Stimulated activated CD4-positive, alpha-beta T cell treated with anti-CD3 and anti-CD28 coated beads, Interleukin-12 subunit alpha, Interleukin-12 subunit beta, amount 100 ng/mL, for 24 hours (primary cell): ENCODE measurements at places on chromosomes 12 and 14.

DNA sequence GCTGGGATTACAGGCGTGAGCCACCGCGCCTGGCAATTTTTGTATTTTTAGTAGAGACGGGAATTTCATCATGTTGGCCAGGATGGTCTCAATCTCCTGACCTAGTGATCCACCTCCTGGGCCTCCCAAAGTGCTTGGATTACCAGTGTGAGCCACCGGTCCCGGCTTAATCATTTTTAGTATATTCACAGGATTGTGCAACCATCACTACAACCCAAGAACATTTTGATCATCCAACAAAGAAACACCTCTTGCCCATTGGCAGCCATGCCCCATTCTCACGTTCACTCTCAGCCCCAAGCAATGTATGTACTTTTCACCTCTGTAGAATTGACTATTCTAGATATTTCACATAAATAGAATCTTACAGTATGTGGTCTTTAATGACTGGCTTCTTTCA lies 19.9 kb downstream of the SP1 start:
- DNase-seq: no peak

DNA sequence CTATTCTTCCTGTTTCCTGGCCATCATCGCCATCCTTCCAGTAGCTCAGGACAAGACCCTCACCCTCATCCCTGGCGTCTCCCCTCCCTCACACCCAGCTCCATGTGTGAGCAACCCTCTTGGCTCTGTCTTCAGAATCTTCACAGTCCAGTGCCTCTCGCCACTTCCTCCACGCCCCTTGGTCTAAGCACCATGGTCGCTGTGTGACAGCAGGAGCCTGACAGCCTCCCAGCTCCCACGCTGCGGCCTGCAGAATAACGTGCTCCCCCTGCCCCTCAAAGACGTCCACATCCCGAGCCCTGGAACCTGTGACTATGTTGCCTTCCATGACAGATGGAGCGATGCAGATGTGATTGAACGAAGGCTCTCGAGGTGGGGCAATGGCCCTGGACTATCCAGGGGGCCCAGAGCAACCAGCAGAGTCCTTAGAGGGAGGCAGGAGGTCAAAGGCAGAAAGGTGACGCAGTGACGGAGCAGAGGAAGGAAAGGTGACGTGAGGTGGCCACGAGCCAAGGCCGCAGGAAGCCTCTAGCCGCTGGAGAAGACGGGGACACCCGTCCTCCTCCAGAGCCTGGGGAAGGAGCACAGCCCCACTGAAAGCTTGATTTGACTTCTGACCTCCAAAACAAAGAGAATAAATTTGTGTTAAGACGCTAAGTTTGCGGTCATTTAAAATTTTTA lies 139.8 kb downstream of the CALM1 start:
- no peak for DNase-seq

GRCh38 chr14:32254952-32255679 lies 52.0 kb upstream of the RNU6-8 start:
- peak; percentile 37 for DNase-seq

DNA sequence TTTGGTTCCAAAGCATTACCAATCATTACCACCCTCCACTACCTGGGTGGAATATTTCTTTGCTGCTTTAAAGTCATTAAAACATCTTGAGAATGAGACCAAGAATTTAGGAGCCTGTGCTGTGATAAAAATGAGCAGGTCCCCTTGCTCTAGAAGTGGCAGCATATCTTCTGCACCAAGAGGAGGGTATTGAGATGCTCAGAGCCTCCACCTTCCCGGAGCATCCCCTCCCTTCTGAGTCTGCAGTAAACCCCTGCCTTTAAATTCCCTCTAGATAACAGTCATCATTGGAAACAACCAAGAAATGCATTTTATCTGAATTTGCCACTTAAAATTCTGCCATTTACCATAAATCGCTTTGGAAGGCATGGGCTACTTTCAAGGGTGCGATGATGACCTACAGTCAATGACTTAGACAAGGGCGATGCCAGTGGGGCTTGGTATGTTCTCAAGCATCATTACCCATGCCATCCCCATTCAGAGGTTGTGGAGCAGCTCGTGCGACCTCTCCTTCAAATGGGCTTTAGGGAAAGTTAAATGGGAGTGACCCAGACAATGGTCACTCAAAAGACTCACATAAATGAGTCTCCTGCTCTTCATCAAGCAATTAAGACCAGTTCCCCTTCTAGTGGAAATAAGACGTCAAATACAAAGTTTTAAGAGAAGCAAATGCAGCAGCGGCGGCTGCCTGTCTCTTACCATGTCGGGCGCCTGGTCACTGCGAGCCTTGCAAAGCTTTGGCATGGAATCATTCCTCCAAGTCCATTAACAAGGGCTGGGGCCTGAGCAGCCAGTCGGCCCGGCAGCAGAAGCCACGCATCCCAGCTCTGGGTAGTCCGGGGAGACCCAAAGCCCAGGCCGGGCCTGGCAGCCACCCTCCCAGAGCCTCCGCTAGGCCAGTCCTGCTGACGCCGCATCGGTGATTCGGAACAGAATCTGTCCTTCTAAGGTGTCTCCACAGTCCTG lies 334.5 kb downstream of the TMEM121 start:
- no peak for DNase-seq

DNA sequence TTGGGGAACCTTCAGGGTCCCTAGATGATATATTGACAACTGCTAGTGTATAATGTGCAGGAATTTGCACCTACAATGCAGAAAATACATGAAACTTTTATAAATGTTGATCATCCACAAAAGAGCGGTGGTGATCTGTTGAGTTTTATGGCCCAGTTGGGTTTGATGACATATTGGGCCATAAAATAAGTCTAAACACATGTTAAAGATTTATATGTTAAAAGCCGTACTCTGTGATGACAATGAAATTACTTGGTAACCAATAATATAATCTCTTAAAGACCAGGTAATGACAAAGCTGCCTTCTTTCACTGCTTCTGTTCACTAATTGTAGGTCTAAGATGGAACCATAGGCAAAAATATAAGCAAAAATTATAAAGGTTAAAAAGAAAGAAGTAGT lies 61.6 kb downstream of the TMTC1 start:
- DNase-seq: no peak

DNA sequence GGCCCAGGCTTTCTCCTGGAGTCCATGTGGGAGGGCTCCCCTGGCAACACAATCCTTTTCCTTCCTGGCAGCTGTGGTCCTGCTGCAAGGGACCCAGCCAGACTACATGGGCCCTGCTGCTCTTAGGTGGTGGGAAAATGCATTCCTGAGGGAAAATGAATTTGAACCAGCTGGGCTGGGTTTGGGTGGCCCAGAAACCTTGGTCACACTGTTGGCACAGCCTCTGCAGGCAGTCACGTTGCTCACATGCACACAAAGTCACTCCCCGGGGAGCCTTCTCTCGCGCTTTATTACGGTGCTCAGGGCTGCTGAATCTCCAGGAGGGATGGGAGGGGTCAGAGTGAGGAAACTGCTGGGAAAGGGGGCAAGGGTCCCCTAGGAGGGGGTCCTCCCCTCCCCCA lies 17.2 kb downstream of the PLEKHG3 start:
- DNase-seq: no peak

DNA sequence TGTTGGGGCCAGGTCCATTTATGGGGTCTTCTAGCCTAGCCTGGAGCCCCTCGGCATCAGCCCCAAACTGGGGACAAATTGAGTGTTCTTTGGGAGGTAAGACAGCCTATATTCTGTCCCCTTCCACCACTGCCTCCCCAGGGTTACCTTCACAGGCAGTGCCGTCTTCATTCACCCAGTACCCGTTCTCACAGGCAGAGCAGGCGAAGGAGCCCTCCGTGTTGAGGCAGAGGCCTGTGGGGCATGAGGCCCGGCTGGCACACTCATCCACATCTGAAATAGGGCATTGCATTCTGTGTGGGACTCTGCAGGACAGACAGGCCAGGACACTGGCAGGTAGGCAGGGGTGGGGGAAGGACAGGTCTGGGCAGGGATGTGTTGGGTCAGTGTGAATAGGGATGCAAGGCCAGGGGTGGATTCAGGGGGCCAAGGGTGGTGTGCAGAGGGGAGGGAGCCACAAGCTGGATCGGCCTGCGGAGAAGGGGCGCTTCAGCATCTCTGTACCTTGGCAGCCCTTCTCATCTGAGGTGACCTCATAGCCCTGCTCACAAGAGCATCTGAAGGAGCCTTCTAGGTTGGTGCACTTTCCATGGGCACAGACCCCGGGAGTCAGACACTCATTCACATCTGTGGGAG lies 16.1 kb downstream of the ISCA2 start:
- DNase-seq: no peak

DNA sequence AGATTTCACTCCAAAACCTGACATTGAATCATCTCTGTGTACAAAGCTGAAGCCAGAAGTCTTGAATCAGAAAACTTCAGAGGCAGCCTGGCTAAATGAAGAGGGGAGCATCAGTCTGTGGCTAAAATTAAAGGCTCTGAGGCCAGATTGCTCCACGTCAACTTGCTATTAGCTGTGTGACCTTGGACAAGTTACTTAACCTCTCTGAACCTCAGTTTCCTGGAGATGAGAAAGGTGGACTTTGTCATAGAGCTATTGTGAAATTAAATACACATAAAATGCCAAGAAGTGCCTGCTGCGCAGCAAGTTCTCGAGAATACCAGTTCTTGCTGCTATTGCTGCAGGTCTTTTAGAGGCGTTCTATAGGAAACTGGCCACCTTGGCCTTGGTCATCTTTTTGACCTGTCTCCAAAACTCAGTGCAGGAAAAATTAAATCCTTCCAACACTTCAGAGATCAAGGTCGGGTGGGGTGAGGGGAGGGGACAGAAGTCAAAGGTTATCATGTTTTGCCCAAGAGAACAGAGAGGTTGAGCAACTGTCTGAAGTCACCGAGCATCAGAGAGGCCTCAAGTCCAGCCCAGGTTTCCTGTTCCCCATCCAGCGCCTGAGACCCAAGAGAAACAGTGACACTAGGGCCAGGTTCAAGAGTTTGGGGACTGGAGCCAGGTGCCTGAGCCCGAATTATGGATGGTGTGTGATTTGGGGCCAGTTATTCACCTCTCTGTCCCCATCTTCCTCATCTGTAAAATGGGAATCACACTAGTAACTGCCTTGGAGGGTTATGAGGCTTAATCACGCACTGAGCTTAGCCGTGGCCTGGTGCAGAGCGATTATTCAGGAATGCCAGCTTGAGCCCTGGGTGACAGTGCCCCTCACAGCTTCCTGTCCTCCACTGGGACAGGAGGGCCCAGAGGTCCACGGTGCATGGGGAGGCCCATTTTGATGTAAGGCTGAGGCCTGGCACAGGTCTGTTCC lies 1.1 kb downstream of the SERPINA1 start:
- no peak for DNase-seq

GRCh38 chr14:59675394-59675793 lies 98.8 kb upstream of the CCDC175 start:
- DNase-seq: no peak

DNA sequence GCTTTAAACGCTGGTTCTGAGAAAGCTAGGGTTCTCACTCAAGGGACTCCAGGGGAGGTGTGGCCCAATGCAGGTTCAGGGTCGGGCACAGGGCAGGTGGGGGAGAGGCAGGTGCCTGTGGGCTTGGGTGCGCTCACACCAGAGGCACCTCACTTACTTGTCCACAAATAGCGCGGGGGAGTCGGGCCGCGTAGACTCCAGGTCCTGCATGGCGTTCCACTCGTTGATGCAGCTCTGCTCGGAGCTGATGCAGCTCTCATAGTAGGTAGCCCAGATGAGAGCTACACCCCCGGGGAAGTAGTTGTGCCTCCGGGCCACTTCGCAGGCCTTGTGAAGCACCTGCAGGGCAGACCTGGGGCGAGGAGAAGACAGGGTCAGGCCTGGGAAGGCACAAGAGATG lies 49.9 kb downstream of the SSH1 start:
- DNase-seq: no peak

DNA sequence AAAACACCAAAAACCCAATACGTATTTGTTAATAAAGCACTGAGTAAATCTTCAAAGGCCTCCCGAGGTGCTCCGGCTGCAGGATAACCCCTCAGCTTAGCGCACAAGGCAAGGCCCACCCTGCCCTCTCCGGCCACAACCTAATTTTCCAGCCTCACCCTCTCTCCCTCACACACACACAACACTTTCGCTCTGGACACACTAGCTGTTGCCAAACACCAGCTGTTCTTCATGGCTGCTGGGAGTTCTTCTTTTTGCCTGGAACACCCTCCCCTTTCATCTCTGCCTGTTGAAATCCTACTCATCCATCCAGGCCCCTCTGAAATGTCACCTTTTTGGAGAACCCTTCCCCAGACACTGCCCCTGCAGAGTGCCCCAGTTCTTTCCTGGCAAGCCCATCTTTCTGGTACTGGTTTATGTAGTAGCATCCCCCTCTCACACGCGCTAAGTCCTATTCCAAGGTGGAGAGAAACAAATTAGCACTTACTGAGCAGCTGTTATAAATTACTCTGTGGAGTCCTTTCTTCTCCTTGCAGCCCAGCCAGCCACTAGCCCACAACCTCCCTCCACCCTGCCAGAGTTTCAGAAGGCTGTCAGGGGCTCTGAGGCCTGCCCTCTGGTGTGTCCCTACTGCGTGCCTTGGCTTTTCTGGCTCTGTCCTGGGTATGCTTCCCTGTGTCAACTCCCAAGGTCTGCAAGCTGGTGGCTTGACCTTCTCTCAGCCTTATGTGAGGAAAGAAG lies 805 bp upstream of the CRACR2A start:
- DNase-seq: no peak

DNA sequence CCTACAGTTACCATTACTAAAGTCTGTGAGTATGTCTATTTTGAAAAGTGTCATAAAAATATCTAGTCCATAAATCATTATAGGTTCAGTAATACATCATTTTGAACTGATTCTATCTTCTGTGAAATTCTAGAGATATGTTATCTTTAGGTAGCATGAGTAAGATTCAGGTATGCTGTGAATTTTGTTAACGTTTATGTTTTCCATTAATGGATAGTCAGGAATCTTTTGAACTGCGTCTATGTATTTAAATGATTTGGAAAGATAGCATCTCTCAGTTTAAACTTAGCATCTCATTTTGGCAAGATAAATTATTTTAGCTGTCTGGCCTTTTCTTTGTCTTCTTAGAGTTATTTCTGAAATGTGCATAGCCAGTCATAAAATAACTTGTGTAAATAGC lies 8.3 kb downstream of the ALG10B start:
- no peak for DNase-seq

GRCh38 chr12:112179341-112179740 lies 54.0 kb downstream of the TRAFD1 start:
- DNase-seq: no peak

GRCh38 chr12:104877103-104877705 lies 80.9 kb downstream of the SLC41A2 start:
- no peak for DNase-seq

- no peak for DNase-seq
Measured at GRCh38 chr12:62481843-62482540, 15.4 kb downstream of the MON2 start.

DNA sequence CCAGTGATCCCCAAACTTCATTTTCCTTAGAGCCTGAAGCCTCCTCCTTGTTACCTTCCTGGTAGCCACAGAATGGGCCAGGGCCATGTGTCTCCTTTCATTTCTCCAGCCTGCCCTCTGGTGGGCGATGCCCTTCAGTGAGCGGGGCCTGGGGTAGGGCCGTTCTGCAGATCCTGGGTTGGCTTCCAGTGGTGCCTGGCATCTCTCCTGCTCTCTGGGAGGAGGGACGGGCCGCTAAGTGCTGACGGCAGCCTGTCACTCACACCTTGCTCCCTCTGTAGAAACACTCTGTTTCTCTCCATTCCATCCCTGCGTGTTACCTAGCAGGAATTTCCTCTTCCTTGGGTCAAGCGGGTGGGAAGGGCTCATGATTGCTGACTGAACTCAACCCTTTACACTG lies 232.1 kb downstream of the CACNA1C start:
- DNase-seq: peak; percentile 32

GRCh38 chr14:102317564-102318248 lies 1.8 kb upstream of the ZNF839 start:
- no peak for DNase-seq

GRCh38 chr12:95661360-95661759 lies 110.1 kb upstream of the USP44 start:
- no peak for DNase-seq
